Stimulated activated CD4-positive, alpha-beta T cell treated with anti-CD3 and anti-CD28 coated beads, TNF-alpha, amount 100 ng/mL, for 48 hours (primary cell): ENCODE measurements at places on chromosomes 2 and 18.

- DNase-seq, result no peak
These were observed 103.2 kb downstream of the TCF4 start for GRCh38 chr18:55484773-55485172.

DNA sequence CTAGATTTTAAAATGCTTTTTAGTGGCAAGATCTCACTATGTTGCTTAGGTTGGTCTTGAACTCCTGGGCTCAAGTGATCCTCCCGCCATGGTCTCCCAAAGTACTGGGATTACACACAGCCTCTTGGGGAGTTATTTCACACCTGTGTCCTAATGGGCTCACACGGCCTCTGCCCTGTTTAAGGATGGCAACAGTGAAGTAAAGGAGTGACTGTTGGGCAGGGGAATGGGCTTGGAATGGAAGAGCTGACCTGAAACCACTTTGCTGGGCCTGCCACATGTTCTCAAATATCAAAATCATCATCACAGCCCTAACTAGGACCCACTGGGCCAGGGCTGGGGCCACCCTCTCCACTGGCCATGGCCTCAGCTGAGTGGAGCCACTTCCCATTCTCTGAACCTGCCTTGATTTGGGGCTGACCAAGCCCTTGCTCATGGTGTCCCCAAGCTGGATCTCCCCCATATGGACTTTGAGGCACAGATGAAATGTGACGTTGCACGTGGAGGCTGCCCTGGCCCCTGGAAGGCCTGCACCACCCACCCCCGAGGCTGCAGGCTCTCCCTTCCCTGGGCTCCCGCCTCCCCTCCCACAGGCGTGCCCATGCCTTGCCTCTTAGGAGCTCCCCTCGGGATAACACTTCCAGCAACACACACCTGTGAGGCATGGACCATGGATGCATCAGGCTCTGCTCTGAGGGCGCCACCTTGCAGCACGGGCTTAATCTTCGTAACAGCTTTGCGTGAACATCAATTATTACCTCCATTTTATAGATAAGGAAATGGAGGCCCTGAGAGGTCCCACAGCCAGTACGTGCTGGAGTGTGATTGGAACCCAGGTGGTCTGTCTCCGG, 71.8 kb upstream of the SMAD7 start:
- DNase-seq, result no peak

- DNase-seq, result no peak
These were observed 75.2 kb downstream of the ZNF516 start for GRCh38 chr18:76419811-76420210.

DNA sequence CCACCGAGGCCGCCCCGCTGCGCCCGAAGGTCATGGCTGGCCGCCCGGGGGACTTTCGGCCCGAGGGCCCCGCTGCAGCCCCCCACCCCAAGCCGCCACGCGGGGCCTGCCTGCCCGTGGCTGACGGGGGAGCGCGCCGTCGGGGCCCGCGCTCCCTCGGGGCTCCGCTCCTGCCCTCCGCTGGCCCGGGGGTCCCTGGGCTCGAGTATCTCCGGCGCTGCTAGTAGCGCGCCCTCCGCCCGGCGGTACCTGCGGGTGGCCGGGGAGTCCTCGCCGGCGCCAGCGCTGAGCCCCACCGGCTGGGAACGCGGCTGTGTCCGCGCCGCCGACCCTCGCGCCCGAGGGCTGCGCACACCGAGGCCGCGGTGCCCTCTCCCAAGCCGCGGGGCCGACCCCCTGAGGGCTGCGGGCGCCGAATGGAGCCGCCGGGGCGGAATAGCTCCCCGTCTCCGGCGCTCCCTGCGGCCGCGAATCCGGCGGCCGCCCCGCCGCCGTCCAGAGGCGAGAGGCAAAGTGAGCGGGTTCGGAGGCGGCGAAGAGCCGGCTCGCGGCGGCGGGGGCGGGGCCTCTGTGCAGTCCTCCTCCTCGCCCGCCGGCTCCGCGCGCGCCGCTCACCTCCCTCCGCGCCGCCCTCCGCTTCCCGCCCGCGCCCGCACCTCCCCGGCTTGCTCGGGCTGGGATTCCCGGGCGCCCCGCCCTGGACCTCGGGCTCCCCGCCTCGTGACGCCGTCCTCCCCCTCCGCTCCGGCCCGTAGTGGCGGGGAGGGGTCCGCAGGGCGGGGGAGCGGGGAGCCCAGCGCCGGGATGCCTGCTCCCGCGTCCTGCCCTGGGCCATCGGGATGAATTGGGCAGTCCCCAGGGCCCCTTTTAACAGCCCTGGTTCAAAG, at the start of gene KCNG3:
Gene KCNG3 (minus strand): TSS at position 515 of the 887 bp plus-strand sequence. CDS start 481 bp downstream, at position 34.
- DNase-seq, result peak; percentile 72

- DNase-seq, result no peak
These were observed 22.2 kb downstream of the SPAG16 start for GRCh38 chr2:213306316-213306942.

- DNase-seq, result no peak
These were observed 143.4 kb upstream of the STK17B start for GRCh38 chr2:196314780-196315179.

DNA sequence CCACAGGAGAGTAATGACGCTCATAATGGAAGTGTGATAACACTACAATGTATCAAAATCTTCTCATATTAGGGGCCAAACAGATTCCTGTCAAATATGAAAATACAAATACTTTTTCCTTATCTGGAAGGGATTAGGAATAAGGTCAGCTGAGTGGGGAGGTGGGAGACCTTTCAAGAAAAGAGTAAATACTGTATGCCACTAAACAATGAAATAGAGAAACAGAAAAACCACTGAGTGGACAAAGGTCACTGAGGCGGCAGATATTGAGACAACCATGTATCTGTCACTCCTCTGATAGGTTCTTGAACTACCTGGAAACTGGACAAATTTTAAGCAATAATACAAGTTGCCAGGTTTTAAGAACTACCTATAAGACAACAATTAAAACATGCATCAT, 59.3 kb downstream of the RTTN start:
- DNase-seq, result no peak

DNA sequence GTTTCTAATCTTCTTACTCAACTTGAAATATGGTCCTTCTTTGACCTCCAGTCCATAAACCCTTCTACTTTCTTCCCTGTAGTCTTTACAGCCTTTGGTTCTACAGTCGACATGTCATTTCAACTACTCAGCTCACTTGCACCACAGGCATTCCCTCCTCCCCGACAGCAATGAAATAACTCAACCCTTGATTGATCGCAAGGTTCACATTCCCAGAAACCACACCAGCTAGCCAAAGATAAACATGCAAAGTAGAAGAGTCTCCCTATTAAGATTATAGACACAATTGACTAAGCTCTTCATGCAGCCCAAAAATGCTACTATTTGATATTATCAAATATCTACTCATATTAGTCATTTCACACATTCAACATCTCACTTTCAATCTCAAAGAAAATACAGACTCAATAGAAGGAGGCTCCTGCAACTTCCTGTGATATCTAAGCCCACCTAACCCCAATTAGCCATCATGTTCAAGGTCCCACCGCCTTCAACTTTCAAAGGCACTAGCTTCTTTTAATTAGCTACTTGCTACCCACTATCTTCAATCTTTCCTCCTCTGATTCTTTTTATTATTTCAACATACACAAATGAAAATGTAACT, 50.8 kb downstream of the RTTN start:
- DNase-seq, result no peak

GRCh38 chr2:17646081-17646554, 105.6 kb downstream of the VSNL1 start:
- peak; percentile 18 for DNase-seq

DNA sequence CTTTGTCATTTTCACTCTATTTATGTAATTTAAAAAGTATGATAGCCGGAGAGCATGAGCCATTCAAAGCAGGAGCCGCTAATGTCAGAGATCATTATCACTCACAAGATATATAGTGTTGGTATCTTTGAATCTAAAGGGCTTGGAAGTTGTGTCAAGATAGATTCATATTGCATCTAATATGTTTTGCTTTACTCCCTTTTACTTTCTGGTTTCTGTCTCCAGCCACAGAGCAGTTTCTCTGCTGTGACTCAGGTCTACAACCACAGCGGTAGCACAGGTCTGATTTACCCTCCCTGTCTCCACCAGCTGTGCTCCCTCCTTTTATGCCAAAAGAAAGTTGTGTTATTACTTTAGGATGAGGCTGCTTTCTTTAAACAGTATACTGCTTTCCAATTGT, 424.0 kb downstream of the ARHGAP15 start:
- no peak for DNase-seq

GRCh38 chr2:73614105-73614504, 28.1 kb downstream of the NAT8 start:
- DNase-seq, result no peak

DNA sequence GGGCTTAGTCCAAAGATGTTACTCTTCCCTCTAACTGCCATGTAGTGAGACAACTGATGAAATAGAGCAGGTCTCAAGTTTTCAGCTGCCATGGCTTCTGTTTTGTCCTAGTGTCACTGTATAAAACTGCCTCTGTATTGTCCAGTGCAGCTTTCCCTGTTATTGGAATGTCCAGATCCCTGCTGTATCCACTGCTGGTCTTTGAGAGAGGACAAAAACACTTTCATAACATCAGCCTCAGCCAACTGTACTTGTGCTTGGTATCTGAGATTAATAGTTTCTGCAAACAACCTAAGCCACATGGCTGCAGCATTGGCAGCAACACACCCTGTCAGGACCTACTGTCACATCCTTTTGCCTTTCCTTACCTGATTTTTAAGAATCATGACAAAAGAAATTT, 480.2 kb downstream of the LPIN1 start:
- DNase-seq, result no peak

GRCh38 chr2:239293775-239294430, 106.9 kb downstream of the HDAC4 start:
- DNase-seq, result peak; percentile 56

DNA sequence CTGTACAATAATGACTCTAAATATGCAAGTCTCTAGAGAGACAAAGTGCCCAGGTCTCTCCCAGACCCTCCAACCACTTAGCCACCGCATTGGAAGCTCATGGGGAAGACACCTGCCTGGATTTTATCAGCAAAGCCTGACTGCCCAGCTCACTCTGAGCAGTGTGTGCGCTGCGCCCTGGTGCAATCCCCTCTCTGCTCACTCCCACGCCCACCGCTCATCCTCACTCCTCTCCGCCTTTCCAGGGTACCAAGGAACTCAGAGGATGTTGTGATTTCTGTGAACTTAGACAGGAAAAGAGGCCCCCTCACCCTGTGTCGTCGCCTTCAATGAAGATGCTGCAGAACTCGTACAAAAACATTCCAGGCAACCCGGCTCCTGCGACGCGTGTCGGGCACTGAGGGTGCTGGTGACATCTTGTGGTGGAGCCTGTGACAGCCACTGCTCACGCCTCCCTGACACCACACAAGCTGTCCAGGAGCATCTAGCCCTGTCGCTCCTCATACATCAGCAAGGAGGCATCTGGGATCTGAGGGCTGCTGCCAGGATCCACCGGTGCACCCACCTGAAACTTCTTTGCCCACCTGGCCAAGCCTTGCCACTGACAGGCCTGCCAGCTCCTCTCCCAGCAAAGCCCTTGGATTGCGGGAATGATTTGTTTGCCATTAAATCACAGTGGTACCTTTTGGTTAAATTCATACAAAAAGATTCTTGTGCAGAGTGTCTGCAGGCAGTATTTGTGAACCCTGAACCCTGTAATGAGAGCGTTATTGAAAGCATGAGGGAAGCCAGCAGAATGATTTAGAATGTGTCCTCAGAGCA, 220.4 kb downstream of the ZNF516 start:
- no peak for DNase-seq

- DNase-seq, result no peak
These were observed 1544.4 kb downstream of the LRP1B start for GRCh38 chr2:140586379-140586778.

DNA sequence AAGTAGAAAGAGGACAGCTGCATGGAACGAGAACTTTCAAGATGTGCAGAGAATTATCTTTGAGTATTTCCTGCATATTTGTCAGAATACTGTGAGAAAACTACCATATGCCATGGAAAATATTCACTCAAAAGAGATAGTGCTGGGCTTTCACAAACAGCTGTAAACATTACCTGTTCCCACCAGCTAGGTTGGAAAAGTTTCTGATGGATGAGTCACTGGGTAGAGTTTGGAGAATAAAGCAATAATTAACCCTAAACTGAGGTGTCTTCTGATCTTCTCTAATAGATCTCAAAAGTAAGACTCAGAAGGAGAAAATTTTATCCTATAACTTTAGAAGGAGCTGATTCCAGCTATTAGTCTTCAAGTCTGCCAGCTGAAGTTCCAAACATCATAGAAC, 3.9 kb upstream of the FSIP2 start:
- no peak for DNase-seq

DNA sequence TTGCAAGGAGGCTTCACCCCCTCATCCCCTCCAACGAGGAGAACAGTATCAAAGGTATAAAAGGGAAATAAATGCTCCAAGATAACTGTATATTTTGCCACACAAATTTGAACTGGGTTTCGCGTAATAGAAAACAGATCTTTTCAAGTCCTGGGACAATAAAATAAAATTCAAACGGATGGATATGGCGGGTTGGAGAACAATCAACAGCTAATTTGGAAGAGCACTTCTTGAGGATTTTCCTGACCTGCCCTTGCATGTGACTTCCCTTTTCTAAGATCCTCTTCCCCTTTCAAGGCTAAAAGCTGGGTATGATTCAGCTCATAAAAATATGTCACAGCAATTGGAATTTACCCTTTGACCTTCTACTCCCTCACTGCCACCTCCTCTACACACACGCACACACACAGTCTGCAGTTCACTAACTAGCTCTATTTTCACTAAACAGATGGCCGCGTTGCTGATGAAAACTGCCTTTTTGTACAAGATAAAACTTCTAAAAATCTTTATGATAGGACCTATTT, 386.9 kb downstream of the FIGN start:
- DNase-seq, result no peak

GRCh38 chr18:10400534-10401307, 53.7 kb upstream of the APCDD1 start:
- DNase-seq, result no peak

DNA sequence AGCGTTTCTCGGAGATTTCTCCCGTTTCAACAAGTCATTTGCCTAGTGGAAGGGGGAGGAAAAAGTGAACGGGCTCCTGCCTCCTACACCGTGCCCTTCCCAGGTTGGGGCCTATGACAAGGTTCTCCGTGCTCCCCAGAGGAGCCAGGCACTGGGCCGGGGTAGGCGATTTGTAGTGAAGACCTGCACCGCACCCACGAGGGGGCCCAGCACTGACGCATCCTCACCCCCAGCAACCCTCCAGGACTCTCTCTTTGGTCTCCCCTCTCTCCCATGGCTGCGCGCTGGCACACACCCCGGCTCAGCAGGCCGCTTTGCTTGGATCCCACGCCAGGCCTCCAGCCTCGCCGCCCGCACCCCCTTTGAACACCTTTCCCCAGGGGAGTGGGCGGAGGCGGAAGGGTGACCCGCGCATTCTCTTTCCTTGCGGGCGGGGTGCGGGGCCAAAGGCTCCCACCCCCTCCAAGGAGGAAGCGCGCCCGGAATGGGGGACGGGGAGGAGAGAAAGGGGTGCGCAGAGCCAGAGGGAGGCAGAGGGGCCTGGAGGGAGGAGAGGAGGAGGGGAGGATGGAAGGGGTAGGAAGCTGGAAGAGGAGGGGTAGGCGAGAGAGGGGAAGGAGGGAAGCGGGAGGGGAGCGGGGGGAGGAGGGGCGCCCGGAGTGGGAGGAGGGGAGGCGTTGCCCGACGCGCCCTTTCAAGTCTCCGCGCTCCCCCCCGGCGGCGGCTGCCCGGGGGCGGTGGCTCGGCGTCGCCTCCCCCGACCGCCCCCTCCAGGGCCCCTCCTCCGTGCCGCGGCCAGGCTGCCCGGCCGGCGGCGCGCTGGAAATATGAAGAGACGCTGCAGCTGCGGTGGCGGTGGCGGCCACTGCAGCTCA, at the start of gene APCDD1:
Gene APCDD1 (plus strand): TSS at position 830 of the 875 bp plus-strand sequence. CDS start 347 bp downstream, outside the sequence.
- DNase-seq, result no peak
